Uterus (tissue), 4 donors: ENCODE measurements at places on chromosomes 11 and 22. TPM values are rescaled to one million over a fixed set of nuclear protein-coding genes. Genes with fewer than 3 reads are reported as not detected.

The NLRX1 gene
- total RNA-seq, result 23.5 TPM

DNA sequence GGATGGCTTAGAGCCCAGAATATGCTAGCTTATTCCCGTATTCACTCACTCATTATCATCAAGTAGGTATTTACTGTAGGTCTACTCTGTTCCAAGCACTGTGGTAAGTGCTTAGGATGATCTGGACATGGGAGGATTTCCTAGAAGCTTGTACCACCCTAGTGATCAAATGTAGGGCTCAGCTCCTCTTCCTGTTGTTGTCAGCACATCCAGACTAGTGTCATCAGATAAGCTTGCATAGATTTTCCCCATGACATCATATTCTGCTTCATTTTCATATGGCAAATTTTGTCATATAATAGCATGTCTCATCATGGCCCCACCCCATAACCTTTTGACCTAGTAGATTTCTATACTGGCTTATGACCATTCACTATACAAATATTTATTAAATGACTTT, 19.3 kb upstream of the NUCB2 start:
- H3K4me3 ChIP-seq, result no peak overlapping the region
- no peaks in the 10 kb centered on the region for H3K36me3 ChIP-seq
- H3K27me3 ChIP-seq, result no peaks in the 10 kb centered on the region
- no peak overlapping the region for H3K27ac ChIP-seq
- DNase-seq, result no peak
- no peaks in the 10 kb centered on the region for H3K4me1 ChIP-seq

DNA sequence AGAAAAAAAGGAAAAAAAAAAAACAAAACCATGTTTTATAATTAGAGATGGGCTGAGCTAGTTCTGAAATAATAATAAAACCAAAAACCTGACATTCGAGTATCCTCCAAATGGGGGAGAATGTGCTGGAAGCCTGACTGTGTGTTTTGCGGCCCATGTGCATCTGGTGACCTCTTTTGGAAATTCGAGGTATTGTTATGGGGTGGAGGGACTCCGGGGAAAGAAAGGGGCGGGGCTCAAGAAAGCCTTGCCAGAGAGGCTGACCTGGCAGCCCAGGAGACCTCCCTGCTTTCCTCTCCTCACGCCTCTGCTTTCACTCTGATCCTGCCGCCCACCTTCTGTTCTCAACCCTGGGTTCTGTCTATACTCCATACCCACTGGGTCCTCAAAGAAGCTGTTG, 72.9 kb downstream of the CTTN start:
- H3K27me3 ChIP-seq, result no peaks in the 10 kb centered on the region
- no peaks in the 10 kb centered on the region for H3K4me1 ChIP-seq
- DNase-seq, result no peak
- H3K4me3 ChIP-seq, result no peak overlapping the region
- H3K27ac ChIP-seq, result no peak overlapping the region
- no peaks in the 10 kb centered on the region for H3K36me3 ChIP-seq

DNA sequence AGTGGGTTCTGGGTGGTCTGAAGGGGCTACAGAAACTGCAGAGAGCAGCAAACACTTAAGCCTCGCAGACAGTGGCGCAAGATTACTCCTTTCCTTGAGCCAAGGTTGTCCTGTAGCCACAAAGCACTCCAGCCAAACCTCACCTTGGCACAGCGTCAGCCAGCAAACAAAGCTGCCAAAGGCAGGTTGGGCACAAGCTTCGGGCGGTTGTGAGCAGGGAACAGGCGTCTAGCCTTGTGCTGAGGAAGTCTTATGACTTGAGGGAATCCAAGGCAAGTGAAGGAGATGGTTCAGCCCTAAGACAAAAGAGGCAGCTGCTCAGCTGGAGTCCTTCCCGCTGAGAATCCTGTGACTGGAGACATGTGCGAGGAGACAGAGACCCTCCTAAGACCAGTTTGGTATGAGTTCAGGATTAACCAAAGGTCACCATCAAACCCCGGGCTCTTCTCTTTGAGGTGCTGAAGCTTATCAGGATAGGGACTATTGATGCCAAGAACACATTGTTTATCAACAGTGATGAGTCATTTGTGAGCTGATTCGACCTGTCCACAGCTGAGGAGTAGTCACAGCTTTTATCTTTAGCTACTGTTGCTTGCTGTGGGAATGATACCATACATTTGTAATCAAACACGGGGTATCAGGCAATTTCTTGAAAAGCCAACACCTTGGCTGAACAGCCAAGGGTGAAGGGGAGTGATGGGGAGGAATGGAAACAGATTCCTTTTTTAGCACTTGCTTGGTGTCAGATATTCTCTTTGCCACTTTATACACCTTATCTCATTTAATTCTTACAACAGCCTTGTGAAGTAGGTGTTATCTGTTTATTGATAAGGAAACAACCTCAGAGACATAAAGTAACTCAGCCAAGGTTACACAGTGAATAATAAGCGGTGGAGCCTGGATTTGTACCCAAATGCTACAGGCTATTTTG, 4.6 kb downstream of the ADM start:
- no peak overlapping the region for H3K4me3 ChIP-seq
- no peaks in the 10 kb centered on the region for H3K27me3 ChIP-seq
- no peaks in the 10 kb centered on the region for H3K4me1 ChIP-seq
- H3K36me3 ChIP-seq, result no peaks in the 10 kb centered on the region

GRCh38 chr11:103354656-103355055, 245.4 kb downstream of the DYNC2H1 start:
- no peak overlapping the region for H3K4me3 ChIP-seq
- no peaks in the 10 kb centered on the region for H3K27me3 ChIP-seq
- DNase-seq, result no peak
- no peak overlapping the region for H3K27ac ChIP-seq
- H3K36me3 ChIP-seq, result no peaks in the 10 kb centered on the region

- H3K36me3 ChIP-seq, result no peaks in the 10 kb centered on the region
- H3K27ac ChIP-seq, result no peak within 1 kb of the TSS
- no peak for DNase-seq
- peaks cover 9% of the 10 kb centered on the region for H3K4me1 ChIP-seq
- H3K4me3 ChIP-seq, result peak within 1 kb of the TSS; percentile 55
Observed at GRCh38 chr11:125903711-125904659, at the start of gene DDX25. Gene DDX25, plus strand, starts transcription at chr11:125904508. Its CDS starts 10 bp downstream, at chr11:125904518.

DNA sequence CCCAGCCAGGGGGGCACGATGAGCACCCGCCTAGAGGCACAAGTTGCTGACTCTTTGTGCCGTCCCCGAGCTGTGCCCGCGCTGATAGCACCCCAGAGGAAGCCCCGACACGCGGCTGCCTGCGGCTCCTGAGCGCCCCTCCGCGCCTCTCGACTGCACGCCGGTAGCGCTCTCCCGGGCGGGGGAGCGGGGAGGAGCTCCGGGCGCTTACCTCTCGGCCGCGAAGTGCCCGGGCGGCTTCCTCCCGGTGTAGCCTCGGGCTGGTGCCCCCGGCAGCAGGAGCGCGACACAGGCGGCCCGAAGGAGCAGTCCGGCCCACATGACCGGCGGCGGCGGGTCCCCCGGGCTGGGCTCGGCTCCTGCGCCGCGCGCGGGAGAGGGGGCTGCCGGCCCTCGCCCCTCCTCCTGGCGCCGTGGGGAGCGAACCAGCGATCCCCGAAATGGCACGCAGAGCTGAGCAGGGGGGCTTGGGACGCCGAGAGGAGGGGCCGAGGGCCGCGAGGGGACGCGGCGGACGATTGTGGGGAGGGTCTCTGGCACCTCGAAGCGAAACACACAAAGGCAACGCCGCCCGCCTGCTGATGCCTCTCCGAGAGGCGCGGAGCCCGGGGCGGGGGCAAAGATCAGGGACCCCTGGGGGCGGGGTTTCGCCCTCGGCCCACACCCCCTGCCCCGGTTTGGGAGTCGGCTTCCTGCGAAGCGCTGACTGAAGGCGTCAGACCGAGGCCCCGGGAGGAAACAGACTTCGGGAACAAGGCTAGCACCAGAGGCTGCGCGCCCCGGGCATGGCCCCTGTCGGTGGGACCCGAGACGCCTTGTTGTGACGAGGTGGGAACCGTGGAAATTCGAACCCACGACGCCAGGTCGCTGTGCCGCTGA, at the start of gene VWCE:
Gene VWCE, minus strand, starts transcription at position 600 of the 879 bp plus-strand sequence. Its CDS starts 279 bp downstream, at position 321.
- no peaks in the 10 kb centered on the region for H3K36me3 ChIP-seq
- H3K4me3 ChIP-seq, result peak within 1 kb of the TSS; percentile 50
- H3K27me3 ChIP-seq, result no peaks in the 10 kb centered on the region
- peak; percentile 40 for DNase-seq

DNA sequence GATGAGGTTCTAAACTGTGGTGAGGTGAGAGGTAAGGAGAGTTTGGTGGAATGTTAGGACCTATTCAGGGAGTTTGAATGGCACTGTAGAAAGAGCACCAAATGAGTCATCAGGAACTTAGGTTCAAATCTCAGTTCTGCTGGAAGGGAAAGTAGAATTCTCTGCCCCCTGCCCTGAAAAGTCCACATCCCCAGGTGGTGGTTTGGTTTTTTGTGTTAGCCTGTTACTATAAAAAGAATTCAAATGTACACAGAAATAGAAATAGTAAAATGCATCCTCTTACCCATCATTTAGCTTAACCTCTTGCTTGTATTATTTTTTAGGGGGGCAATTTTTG, 20.2 kb downstream of the PPFIBP2 start:
- no peaks in the 10 kb centered on the region for H3K27me3 ChIP-seq
- H3K27ac ChIP-seq, result no peak overlapping the region
- no peaks in the 10 kb centered on the region for H3K4me1 ChIP-seq
- no peaks in the 10 kb centered on the region for H3K36me3 ChIP-seq
- H3K4me3 ChIP-seq, result no peak overlapping the region

The DENND5A gene
- total RNA-seq, result 199 TPM

The DDIAS gene
- 0.59 TPM for total RNA-seq

GRCh38 chr11:59550842-59551658, 39.7 kb downstream of the OR4D9 start:
- H3K27me3 ChIP-seq, result no peaks in the 10 kb centered on the region
- H3K27ac ChIP-seq, result peak overlapping the region; percentile 94
- no peaks in the 10 kb centered on the region for H3K4me1 ChIP-seq
- peak; percentile 80 for DNase-seq
- H3K36me3 ChIP-seq, result no peaks in the 10 kb centered on the region
- H3K4me3 ChIP-seq, result peak overlapping the region; percentile 45

DNA sequence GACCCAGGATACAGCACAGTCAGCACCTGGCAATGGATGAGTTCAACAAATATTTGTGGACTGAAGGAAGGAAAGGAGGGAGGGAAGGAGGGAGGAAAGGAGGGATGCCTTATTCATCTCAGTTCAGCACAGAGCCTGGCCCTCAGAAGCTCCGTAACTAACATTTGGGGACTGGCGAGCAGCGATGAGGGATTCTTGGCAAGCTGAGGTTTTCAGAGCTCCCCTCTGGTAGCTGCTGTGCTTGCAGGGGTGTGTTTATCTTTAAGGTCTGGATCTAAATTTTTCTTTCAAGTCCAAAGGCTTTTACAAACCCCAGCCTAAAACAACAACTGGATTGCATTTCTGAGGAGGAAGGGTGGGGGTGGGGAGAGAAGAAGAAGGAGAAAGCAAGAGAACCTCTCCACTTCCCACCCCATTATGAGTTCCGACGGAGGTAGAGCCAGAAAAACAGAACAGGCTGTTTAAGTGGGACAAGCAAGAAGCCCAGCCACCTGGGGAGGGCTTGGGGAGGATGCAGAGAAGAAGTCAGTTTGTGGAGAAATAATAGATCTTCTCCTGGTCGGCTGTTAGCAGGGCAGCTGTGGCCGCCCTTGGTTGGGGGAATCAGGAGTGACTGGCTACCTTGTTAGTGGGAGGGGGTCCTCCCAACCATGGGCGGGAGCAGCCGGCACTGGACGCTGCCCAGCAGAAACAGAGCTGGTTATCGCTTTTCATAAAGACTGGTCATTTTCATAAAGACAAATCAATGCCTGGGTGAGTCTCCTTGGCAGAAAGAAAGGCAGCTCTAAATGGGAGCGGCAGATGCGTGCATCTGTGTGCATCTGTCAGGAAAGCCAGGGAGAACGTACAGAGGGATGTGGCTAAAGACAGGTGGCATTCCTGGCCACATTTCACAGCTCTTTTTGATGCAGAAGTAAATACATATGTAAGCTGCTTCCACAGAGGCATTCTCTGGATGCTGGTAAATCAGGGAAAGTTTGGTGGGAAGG, 78.0 kb downstream of the TSPAN18 start:
- no peaks in the 10 kb centered on the region for H3K27me3 ChIP-seq
- H3K4me1 ChIP-seq, result no peaks in the 10 kb centered on the region
- no peak overlapping the region for H3K4me3 ChIP-seq
